ENCODE measurements at places on chromosomes 5 and 9.

- DNase-seq = peak; percentile 71
Measured at GRCh38 chr9:100084734-100085133, 14.1 kb downstream of the ERP44 start.

DNA sequence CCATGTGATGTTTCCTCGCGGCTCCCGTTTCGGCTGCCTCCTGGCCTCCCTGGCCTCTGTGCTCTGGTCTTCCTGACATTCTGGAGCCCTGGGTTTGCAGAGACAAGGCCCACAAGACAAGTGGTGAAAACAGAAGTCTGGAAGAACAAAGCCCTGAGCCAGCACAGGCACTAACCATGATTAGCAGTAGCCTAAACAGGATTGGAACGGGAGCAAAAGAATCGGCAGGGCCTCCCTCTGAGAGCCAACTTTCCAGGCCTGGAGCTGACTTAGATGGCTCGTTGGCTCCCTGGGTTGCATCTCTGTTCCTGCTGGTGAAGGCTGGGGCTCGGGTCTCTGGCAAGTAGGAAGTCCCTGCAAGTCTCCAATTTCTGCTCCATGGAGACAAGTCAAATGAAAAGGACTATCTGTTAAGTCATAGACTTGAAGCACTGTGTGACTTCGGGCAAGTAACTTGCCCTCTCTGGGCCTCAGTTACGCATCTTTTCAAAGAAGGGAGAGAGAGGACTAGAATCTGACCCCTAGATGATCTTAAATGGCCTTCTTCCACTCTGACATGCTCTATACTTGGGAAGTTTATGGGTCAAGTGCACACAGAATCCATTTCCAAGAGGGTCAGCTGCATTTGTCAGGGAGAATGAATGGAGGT, 3.3 kb downstream of the COL27A1 start:
- DNase-seq = no peak

DNA sequence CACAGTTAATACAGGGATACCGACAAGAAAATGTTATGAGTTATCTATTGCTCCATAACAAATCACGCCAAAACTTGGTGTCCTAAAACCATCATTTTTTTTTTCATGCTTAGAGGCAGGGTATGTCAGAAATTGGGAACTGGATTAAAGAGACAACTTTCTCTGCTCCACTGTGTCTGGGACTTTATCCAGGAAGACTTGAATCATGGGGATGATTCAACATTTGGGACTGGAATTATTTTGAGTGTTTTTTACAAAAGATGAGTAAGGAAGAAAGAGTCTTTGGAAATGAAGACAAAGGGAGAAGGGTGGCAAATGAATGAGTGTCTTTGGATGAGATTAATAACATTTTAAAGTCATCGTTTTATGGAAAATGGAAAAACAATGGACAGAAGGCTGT, 1883.7 kb upstream of the C9orf72 start:
- DNase-seq = no peak

- DNase-seq = no peak
Measured at GRCh38 chr9:11088821-11089374, 476.1 kb upstream of the PTPRD start.

DNA sequence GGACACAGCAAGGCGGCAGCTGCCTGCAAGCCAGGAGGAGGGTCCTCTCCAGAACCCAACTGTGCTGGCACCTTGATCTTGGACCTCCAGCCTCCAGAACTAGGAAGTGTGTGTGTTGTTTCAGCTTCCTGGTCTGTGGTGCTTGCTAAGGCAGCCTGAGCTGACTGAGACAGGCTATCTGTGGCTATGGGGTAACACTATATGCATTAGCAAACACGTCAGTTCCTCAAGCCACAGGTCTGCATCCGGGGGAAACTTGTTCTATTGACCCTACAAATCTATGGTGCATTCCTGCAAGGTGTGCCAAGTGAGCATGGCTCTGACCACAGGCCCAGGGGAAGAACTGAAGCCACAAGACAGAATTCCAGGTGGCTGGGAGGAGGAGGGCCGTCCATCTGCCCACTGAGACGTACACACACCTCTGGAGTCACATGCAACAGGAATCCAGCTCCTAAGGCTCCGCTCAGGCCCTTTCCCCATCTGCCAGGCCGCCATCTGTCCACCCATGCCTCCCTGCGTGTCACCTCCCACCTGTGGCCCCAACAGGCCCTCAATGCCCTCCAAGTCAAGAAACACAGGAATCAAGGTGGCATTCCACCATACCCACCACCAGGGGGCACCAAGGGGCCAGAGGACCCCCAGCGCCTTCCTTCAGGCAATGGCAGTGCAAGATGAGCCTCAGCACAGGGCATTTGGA, 174.9 kb downstream of the ROR2 start:
- DNase-seq = peak; percentile 76

GRCh38 chr9:1604942-1605560, 410.1 kb upstream of the SMARCA2 start:
- peak; percentile 56 for DNase-seq

DNA sequence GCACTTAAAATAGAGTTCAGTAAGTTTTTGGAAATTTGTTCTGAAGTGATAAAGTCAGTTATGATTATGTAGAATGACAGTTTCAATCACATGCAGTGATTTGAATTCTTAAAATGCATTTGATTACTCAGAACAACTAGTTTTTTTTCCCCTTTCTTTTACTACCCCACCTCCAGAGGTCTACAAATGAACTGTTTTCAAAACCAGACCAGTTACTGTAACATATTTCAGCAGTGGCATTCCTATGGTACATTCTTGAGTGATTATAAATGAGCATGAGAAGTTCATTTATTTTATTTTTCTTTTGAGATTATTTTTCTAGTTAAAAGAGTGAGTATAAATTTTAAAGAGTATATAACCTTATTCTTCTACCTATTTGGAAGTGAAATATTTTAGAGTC, 71.6 kb downstream of the NNT start:
- no peak for DNase-seq

DNA sequence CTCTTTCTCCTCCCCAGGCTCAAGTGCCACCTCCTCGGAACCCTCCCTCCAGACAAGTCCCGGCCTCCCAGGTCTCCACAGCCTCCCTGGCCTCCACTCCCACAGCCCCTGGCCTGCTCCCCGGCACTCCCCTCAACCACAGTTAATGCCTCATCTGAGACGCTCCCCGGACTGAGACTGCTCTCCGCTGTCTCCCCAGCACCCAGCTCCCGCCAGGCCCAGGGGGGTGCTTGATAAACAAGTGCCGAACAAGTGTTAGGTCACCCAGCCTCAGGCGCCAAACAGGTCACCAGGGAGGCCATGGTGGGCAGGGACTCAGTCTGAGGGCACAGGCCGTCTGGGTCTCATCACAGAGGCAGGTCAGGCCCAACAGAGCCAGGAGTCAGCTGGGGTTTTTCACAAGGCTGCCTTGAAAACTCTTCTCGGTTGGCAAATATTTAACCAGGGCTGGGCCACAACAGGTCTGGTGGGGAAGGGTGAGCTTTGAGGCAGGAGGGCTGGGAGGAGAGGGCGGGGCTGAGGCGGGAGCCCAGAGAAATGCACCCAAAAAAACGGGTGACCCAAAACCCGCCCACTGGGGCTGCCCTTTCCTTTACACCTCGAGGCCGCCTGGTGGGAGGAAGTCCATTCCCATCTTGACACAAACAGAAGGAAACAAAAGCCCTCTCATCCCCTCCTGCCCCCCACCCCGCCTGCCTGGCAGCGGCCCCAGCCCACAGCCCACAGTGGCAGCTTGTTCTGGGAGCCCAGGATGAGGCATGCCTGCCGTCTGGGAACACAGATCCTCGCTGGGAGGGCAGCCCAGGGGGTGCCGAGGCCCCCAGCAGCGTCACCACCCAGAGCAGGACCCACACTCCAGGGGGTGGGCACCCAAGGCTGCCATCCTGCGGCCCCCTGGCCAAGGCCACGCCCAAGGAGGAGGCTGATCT, 66.6 kb upstream of the STXBP1 start:
- no peak for DNase-seq

GRCh38 chr9:108844856-108845255, 10.9 kb downstream of the ACTL7B start:
- DNase-seq = no peak

GRCh38 chr9:133238272-133238850, 29.3 kb upstream of the OBP2B start:
- DNase-seq = peak; percentile 50

GRCh38 chr5:123178683-123179082, 89.6 kb downstream of the PRDM6 start:
- no peak for DNase-seq

DNA sequence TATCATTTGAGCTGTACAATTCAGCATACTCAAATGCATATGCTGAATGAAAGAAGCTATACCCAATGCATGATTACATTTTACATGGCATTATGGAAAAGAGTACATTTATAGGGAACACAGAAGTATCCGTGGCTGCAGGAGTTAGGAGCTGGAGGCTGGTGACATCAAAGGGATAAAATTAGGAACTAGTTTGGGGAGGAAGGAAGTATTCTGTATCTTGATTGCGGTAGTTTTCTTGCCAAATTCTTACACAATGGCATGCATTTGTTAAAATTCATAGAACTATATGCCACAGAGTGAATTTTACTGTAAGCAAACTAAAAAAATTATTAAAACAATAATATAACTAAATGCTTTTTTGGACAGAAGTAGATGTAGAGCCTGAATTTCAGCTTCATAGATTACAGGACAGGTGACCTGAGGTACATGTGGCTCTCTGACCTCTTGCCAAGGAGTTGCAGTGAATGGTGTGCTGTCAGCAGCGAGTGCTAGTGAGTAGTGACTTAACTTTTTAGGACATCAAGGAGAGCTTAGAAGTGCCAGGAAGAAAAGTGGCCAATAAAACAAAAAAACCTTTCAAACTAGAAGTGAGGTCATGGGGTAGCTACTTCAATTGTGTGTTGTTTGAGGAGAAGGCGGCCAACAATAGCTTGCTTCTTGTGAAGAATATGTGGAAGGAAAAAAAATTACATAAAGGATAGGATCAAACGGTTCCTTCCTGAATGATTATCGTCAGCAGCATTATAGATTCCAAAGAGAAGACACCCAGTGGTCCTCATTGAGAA, 514.9 kb upstream of the CLINT1 start:
- DNase-seq = no peak
